ENCODE measurements at places on chromosomes 4 and X.

DNA sequence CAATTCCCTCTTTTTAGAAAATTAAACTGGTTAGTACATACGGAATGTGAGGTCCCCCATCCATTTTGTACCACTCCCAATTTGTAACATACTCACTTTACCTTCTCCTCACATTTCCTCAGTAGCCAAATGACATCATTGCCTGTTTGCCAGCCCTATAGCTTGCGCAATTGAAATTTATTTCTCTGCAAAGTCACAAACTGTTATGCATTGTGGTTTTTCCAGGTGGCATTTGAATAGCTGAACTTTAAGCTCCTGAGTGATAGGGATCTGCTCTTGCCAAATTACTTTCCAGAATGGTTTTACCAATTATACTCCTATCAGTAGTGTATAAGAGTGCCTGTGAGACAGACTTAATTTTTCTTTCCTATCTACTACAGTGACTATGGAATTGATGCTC is 7.7 kb downstream of the COL4A5 start:
- H3K4me3 ChIP-seq = no peak overlapping the region
- no peak for DNase-seq
- H3K4me1 ChIP-seq = no peaks in the 10 kb centered on the region
- H3K27me3 ChIP-seq = no peaks in the 10 kb centered on the region
- peaks cover 15% of the 10 kb centered on the region for H3K36me3 ChIP-seq

GRCh38 chr4:10385994-10386394 is 71.2 kb downstream of the ZNF518B start:
- H3K4me1 ChIP-seq = no peaks in the 10 kb centered on the region
- no peaks in the 10 kb centered on the region for H3K36me3 ChIP-seq
- H3K27me3 ChIP-seq = no peaks in the 10 kb centered on the region
- no peak for DNase-seq
- H3K27ac ChIP-seq = no peak overlapping the region

GRCh38 chr4:64360664-64361398 is 48.4 kb downstream of the TECRL start:
- no peaks in the 10 kb centered on the region for H3K36me3 ChIP-seq
- no peak overlapping the region for H3K27ac ChIP-seq
- no peaks in the 10 kb centered on the region for H3K4me1 ChIP-seq
- no peaks in the 10 kb centered on the region for H3K27me3 ChIP-seq
- peak; percentile 44 for DNase-seq

- DNase-seq = peak; percentile 95
- H3K36me3 ChIP-seq = no peaks in the 10 kb centered on the region
- no peaks in the 10 kb centered on the region for H3K27me3 ChIP-seq
Measured at GRCh38 chr4:110198435-110199416, at the start of gene ELOVL6. Gene ELOVL6, minus strand, starts transcription at chr4:110198615. Its CDS starts 280 bp downstream, at chr4:110198335.

- peaks cover 68% of the 10 kb centered on the region for H3K27me3 ChIP-seq
- no peaks in the 10 kb centered on the region for H3K4me1 ChIP-seq
- DNase-seq = peak; percentile 86
- peak overlapping the region; percentile 80 for H3K4me3 ChIP-seq
Measured at GRCh38 chr4:109559625-109559982, 442 bp upstream of the MCUB start.

- no peak for DNase-seq
- H3K27ac ChIP-seq = no peak overlapping the region
- no peaks in the 10 kb centered on the region for H3K4me1 ChIP-seq
- peaks cover 12% of the 10 kb centered on the region for H3K36me3 ChIP-seq
Measured at GRCh38 chr4:169510617-169511016, 101.8 kb downstream of the NEK1 start.

- peaks cover 19% of the 10 kb centered on the region for H3K36me3 ChIP-seq
- H3K27me3 ChIP-seq = no peaks in the 10 kb centered on the region
- H3K27ac ChIP-seq = no peak overlapping the region
- H3K4me3 ChIP-seq = no peak overlapping the region
Measured at GRCh38 chr4:147532896-147533295, 52.0 kb downstream of the EDNRA start.

DNA sequence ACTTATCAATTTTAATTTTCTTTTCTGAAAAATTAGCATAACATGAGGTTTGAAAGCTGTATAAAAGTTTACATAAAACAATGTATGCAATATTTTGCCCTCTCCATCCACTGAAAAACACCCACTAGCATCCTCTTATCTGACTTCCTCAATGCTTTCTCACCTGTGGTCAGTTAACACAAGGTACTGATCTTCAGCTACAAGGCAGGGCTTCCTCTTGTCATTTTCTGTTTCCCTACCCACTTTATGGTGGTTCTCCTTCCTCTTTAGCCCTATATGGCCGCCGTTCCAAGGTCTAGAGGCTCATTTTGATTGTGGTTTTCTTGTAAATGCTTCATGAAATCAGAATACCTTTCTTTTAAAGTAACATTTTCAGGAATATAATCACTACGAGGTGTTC is 618.6 kb upstream of the CPEB2 start:
- H3K4me1 ChIP-seq = no peaks in the 10 kb centered on the region
- H3K36me3 ChIP-seq = no peaks in the 10 kb centered on the region
- no peak overlapping the region for H3K27ac ChIP-seq

GRCh38 chrX:23012636-23013035 is 12.9 kb downstream of the DDX53 start:
- H3K4me3 ChIP-seq = no peak overlapping the region
- DNase-seq = no peak
- H3K27ac ChIP-seq = no peak overlapping the region
- no peaks in the 10 kb centered on the region for H3K27me3 ChIP-seq
- H3K4me1 ChIP-seq = no peaks in the 10 kb centered on the region

DNA sequence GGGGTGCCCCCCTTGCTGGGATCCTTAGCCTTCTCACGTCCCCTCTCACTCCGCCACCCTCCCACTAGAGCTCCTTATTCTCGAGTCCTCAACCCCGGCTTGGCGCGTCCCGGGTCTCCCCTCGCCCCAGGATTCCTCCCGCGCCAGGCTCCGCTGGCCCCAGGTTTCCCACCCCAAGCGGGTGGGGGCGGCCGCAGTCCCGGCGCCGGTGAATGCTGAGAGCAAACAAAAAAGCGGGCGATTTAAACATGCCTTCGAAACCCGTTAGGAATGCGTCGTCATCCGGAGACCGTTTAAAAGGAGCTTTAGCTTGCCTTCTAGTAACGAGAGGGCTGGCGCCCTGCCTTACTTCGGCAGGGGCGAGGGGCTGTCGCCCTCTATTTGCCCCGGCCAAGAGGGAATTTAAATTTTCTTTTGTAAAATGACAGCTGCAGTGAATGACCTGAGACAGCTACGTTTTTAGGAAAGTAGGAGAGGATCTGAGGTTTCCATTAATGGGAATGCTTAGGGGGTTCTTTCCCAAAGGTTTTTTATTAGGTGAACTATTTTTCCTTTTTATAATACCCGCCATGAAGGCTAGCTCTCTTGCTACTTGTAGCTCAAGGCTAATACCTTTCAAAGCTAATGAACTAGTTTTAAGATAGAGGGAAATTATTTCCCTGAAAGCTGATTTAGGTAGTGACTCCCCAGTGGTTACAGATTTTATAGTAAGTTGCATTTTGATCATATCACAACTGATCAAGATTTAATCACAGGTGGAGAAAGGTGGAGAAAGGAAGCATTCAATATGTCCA is 3.1 kb downstream of the JADE1 start:
- peak; percentile 87 for DNase-seq
- H3K36me3 ChIP-seq = peaks cover 18% of the 10 kb centered on the region
- no peaks in the 10 kb centered on the region for H3K4me1 ChIP-seq
- peak overlapping the region; percentile 97 for H3K27ac ChIP-seq
- no peaks in the 10 kb centered on the region for H3K27me3 ChIP-seq
